ENCODE measurements at places on chromosomes 3 and 15. TPM values are rescaled to one million over a fixed set of nuclear protein-coding genes. Genes with fewer than 3 reads are reported as not detected.

SST gene
- total RNA-seq: not detected

AMIGO3 gene
- 0.27 TPM for total RNA-seq

CCR3 gene
- total RNA-seq: not detected

CCR2 gene
- not detected for total RNA-seq

ERICH6 gene
- total RNA-seq: 0.41 TPM

KNL1 gene
- 1.3 TPM for total RNA-seq

IQCF5 gene
- not detected for total RNA-seq

ANKDD1A gene
- total RNA-seq: 2.9 TPM

MINDY2 gene
- 11.9 TPM for total RNA-seq

CCNB2 gene
- total RNA-seq: 32.1 TPM

DNASE1L3 gene
- not detected for total RNA-seq
